Stimulated activated CD4-positive, alpha-beta T cell treated with anti-CD3 and anti-CD28 coated beads, Interleukin-4, amount 100 ng/mL, for 48 hours (primary cell): ENCODE measurements at places on chromosomes 12 and 14.

GRCh38 chr12:100574187-100575074, 947 bp downstream of the GAS2L3 start:
- no peak for DNase-seq

GRCh38 chr14:103594265-103594664, 31.5 kb downstream of the COA8 start:
- no peak for DNase-seq

- no peak for DNase-seq
Measured at GRCh38 chr14:63677891-63678379, 36.3 kb upstream of the WDR89 start.

- no peak for DNase-seq
Measured at GRCh38 chr12:26198742-26199141, 3.4 kb downstream of the SSPN start.

GRCh38 chr12:32106517-32107358, at the start of gene BICD1:
BICD1 (plus strand) TSS chr12:32106847; CDS start chr12:32107332, 485 bp downstream.
- DNase-seq, result peak; percentile 74

- no peak for DNase-seq
Measured at GRCh38 chr14:69316449-69317101, 56.6 kb downstream of the GALNT16 start.

DNA sequence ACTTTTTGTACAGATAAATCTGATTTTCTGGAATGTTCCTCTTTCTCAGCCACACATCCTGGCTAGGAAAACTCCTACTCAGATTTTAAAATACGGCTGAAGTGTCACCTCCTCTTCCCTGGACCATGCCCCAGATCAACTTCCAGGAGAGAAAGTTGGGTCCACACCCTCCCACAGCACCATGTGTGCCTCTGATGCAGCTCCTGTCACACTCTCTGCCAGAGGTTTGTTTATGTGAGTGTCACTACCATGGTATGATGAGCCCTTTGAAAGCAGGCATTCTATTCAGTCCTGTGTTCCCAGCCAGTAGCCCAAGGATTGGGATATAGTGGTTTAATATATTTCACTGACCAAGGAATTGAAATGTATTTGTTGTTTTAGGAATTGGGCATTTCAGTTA, 287.2 kb upstream of the ATP2B1 start:
- no peak for DNase-seq

GRCh38 chr14:103165323-103165722, 42.1 kb downstream of the TNFAIP2 start:
- DNase-seq, result no peak
